ENCODE measurements at places on chromosomes 11 and 22. TPM values are rescaled to one million over a fixed set of nuclear protein-coding genes. Genes with fewer than 3 reads are reported as not detected.

The MYH9 gene
- 720 TPM for total RNA-seq

The RAG1 gene
- total RNA-seq: 0.29 TPM

The FAM180B gene
- total RNA-seq: not detected

The IL10RA gene
- 117 TPM for total RNA-seq

The HPX gene
- total RNA-seq: 0.56 TPM

The CTSF gene
- 1.5 TPM for total RNA-seq

The OOSP2 gene
- total RNA-seq: not detected

The YPEL4 gene
- total RNA-seq: 0.73 TPM

The MYO7A gene
- 0.38 TPM for total RNA-seq

The TFIP11 gene
- 41.1 TPM for total RNA-seq

The GAB4 gene
- not detected for total RNA-seq

The KRTAP5-6 gene
- total RNA-seq: not detected

The KRTAP5-7 gene
- not detected for total RNA-seq

The CENPM gene
- total RNA-seq: 99.9 TPM

The CD3E gene
- total RNA-seq: 476 TPM

The APOBEC3A gene
- total RNA-seq: not detected

The PHOX2A gene
- total RNA-seq: not detected

The SCGB1A1 gene
- not detected for total RNA-seq

The CYB561A3 gene
- 32.3 TPM for total RNA-seq

The KRTAP5-11 gene
- not detected for total RNA-seq

The TMEM86A gene
- total RNA-seq: 0.65 TPM
